ENCODE measurements at places on chromosomes 1 and 21. TPM values are rescaled to one million over a fixed set of nuclear protein-coding genes. Genes with fewer than 3 reads are reported as not detected.

SLAMF9 gene
- not detected for total RNA-seq

PLXNA2 gene
- 43.6 TPM for total RNA-seq

IFNLR1 gene
- 1.6 TPM for total RNA-seq

ANGPTL3 gene
- 0.33 TPM for total RNA-seq

ARHGEF10L gene
- total RNA-seq: 52.7 TPM

THEM5 gene
- total RNA-seq: not detected

TCHHL1 gene
- total RNA-seq: not detected

LAMB3 gene
- 11.1 TPM for total RNA-seq

BGLAP gene
- 1.5 TPM for total RNA-seq

PLD5 gene
- total RNA-seq: 9.5 TPM

PRR9 gene
- total RNA-seq: not detected

FAM72D gene
- 0.66 TPM for total RNA-seq

APCS gene
- total RNA-seq: not detected

PGLYRP3 gene
- not detected for total RNA-seq

POU3F1 gene
- total RNA-seq: 1.5 TPM

MMP23B gene
- total RNA-seq: 40.0 TPM

PADI4 gene
- total RNA-seq: 3.0 TPM

LPAR3 gene
- 5.1 TPM for total RNA-seq
